ENCODE measurements at places on chromosomes 2 and 18. TPM values are rescaled to one million over a fixed set of nuclear protein-coding genes. Genes with fewer than 3 reads are reported as not detected.

DNA sequence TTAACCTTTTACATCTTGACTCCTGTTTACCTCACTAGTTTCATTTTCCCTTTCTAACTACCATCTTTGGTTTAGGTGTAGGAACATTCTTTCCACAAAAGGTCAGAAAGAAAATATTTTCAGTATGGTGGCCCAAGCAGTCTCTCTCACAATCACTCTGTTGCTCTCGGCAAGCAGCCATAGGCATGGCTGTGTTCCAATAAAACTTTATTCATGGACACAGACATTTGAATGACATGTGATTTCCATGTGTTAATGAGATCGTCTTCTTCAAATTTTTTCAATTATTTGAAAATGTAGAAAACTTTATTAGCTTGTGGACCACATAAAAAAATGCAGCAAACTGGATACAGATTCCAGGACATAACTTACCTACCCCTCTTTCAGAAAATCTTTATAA lies 109.7 kb upstream of the CNTNAP5 start:
- no peak for DNase-seq

- DNase-seq, result peak; percentile 98
Measured at GRCh38 chr18:23115683-23116096, 19.6 kb upstream of the CABLES1 start.

Gene QPCT
- 35.4 TPM for total RNA-seq

- DNase-seq, result no peak
Measured at GRCh38 chr2:23464156-23464555, 79.2 kb downstream of the KLHL29 start.

Gene DBI
- 98.0 TPM for total RNA-seq

DNA sequence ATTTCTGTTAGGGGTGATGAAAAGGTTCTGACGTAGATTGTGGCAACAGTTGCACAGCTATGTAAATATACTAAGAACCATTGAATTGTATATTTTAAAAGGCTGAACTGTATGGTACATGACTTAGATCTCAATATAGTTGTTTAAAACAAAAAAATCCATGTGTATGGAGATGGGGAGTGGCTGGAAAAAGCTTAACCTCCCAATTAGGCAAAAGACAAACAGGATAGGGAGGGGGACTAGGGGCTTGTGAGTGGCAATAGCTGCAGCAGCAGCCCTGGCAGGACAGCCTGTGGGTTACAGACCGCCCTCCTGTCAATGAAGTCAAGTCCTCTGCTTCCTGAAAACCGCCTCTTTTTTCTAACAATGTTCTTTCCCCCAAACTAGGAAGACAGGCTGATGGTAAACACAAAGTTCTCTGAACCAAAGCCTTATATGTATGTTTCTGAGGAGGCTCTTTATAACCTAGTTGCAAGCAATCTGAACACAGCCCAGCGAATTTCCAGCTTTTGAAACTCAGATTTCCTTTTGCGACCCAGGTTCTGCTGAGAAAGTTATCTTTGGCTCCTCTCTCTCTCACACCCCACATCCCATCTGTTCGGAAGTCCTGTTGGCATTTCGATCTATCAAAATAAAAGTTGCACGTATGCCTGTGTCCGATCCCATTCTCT lies 10.3 kb downstream of the ATP8B1 start:
- DNase-seq, result no peak

Gene PARD3B
- 6.6 TPM for total RNA-seq

All from kidney epithelial cell (primary cell).